Mesendoderm (in vitro differentiated cells): ENCODE measurements at places on chromosomes 12 and 14.

- DNase-seq: peak; percentile 57
These were observed 9.7 kb upstream of the IFI27 start for GRCh38 chr14:94100847-94101246.

DNA sequence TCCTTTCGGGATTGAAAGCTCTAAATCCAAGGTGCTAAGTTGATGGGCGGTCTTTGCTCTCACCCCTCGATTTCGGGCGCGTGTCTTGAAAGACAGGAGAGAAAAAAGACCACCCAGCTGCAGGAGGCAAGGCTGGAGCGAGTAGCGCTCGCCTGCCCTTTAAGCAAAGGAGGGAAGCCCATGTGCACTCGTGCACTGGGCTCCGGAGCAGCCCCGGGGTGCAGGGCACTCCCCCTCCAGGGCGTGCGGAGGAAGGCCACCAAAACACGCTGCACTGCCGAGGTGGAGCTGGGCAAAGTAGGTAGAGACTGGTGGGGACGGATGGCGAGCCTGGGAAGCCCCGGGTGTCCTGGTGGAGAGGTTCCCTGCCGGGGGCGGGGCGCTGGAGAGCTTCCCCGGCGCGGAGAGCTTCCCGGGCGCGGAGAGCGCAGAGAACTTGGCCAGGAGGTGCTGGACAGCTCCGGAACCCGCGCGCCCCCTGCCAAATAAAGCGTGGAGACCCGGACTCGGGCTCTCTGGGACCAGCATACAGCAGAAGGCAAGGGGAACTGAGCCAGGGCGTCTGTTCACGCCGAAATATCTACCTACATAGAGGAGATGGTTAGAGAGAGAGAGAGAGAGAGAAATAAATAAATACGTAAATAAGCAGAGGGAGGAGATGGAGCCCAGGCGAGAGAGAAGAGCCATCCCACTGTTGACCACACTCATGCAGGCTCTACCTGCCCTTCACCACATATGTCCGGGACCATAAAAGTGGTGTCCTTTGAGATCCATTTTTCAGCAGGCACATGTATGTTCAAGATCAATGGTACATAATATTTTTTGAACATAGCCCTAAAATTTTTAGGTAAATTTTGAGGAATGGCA lies 662 bp upstream of the NELL2 start:
- DNase-seq: peak; percentile 80

DNA sequence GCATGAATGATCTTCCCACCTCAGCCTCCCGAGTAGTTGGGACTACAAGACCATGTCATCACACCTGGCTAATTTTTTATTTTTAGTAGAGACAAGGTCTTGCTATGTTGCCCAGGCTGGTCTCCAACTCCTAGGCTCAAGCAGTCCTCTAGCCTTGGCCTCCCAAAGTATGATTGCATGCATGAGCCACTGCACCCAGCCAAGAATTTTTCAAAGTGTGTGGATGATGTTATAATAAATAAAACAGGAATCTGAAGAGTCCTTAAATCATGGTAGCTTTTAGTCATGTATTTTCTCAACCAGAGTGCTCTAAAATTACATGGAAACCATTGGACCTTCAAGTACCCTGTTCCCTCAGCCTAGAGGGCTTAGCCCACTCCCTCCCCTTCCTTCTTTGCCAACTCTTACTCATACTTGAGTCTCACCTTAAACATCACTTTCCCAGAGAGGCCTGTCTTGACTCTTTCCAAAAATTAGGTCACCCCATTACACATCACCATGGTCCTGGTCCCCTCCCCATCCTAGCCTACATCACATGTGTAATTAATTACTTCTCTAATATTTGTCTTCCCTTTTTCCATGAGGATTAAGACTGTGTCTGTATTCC lies 52.2 kb upstream of the BICDL1 start:
- no peak for DNase-seq

DNA sequence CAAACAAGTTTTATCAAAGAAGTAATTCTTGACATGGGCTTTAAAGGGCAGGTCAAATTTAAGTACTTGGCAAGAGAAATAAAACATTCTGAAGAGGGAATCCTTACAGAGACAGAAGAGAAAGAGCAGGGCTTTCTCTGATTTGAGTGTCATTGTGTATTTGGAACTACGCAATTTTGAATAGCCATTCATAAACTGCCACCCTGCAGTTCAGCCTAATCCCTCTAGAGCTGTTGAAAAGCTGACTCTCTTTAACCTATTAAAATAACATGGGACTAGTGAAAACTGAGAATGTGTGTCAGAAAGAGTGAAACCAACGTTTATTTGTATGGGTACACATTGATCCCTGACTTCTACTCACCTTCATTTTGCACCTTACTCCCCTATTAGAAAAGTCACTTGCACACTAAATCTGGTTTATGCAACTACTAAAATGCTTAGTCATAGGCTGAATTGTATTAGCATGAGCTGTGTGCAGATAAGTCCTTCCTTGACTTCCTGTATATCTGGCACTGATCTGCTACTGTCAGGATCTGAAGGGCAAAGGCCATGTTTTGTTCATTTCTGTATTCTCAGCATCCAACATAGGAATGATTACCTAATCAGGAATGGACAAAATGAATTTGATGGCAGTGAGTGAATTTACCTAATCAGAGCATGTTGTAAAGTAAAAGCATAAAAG lies 458.9 kb downstream of the NOVA1 start:
- DNase-seq: no peak

DNA sequence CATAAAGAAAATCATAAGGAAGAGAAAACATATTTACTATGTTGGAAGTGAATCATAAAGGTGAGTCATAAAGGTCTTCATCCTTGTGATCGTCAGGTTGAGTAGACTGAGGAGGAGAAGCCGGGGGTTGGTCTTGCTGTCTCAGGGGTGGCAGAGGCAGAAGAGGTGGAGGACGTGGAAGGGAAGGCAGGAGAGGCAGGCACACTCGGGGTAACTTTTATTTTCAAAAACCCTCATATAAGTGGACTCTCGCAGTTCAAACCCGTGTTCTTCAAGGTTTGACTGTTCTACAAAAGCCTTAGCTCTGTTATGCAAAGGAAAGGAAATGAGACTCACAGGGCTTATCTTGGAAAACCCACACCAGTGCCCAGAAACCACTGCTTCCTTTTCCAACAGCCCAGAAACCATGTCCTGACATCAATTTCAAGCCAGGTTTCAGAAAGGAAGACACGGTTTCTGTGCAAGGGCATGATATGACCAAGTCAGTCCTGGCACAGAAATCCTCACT lies 14.0 kb downstream of the SMCO2 start:
- no peak for DNase-seq

DNA sequence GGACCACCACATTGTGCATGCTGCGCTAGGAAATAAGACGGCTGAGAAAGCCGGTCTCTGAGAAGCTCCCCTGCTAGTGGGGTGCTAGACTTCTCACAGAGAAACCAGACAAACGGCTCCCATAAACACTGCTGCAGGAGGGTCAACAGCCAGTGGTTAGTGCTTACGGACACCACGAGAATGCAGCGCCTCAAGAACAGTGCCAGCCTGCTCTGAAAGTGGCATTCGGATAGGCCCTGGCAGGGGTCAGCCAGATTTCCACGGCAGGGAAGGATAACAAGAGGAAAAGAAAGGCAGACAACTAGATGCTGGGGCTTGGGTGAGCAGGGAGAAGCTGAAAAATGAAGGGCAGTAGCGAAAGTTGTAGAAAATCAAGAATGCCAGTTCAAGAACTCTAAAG lies 26.4 kb downstream of the PPTC7 start:
- no peak for DNase-seq

GRCh38 chr12:85529896-85530295 lies 249.9 kb downstream of the ALX1 start:
- no peak for DNase-seq

DNA sequence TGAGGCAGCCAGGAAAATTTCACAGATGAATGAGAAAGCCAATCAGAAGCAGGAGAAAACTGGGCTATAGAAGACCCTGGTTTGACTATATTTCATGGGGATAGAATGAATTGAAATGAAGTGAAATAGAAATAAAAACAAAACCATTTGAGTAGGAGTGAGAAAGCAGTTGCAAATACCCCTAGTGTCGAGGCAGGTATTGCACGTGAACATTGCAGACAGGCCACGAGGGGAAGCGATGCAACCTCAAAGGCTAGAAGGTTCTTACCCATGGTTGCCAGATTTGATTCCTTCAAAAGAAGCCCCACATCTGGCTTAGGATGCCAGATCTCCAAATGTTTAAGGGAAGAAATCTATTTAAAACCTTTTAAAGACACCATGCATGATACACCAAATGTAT lies 648.9 kb downstream of the VRK1 start:
- DNase-seq: peak; percentile 21

- DNase-seq: no peak
These were observed 84.9 kb downstream of the SRGAP1 start for GRCh38 chr12:63929426-63929825.

GRCh38 chr14:66003082-66003730 lies 483.0 kb upstream of the CCDC196 start:
- no peak for DNase-seq

DNA sequence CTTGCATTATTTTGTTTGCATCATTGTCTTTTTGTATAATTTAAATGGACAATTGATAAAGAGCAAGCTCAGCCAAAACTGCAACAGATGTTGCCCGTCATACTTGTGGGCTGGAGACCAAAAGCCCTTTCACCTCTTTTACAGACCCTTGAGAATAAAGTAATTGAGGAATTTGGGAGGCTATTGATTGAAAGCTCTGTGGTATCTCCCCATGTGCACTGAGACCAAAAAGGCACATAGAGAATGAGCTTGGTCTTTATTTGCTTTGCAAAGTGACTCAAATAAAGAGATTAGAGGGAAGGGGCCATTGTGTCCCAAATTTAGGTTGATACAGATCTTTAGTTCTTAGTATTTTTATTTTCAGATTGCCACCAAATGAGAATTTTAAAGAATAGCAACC lies 617.6 kb downstream of the TRHDE start:
- no peak for DNase-seq

DNA sequence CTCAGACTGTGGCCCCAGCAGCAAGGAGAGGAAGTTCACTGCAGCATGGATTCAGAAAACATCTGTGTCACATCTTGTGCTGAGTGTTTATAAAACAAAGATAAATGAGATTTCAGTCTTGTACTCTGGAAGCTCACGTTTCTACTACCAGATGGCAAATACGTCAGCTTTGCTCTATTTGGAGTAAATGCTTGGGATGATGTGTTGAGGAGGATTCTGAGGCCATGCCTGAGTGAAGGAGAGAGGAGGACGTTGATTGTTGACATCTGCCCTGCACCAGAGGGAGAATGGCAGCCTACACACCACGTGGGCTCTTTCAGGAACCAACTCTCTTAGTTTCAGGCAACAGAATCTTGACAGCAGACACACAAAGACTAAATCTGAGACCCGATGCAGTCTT lies 188.9 kb downstream of the TMEM132C start:
- no peak for DNase-seq

DNA sequence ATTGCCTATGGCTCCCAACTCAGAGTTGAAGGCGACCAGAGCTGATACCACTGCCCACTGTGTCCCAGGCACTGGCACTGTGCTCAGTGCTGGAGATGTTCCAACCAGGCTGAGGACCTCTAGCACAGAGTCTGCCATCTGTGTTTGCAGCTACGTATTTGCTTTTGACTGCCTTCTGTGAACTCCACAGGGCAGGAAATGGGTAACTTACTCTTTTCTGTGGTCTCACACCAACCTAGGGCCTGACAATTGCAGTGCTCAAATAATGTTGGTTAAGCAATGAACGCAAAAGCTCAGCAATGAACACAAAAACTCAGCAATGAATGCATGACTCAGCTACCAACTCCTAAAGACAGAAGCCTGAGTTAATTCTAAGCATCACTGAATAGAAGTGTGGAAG lies 202.8 kb downstream of the NUAK1 start:
- DNase-seq: no peak

- no peak for DNase-seq
These were observed 123.8 kb downstream of the GRIP1 start for GRCh38 chr12:66555113-66555512.

DNA sequence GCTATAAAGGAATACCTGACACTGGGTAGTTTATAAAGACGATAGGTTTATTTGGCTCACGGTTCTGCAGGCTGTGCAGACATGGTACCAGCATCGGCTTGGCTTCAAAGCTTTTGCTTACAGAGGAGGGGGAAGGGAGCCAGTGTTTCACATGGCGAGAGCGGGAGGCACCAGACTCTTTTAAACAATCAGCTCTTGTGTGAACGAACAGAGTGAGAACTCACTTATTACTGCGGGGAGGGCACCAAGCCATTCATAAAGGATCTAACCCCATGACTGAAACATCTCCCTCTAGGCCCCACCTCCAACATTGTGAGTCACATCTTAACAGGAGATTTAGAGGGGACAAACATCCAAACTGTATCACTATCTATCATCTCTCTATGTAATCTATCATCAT lies 227.4 kb downstream of the TMEM132D start:
- no peak for DNase-seq

DNA sequence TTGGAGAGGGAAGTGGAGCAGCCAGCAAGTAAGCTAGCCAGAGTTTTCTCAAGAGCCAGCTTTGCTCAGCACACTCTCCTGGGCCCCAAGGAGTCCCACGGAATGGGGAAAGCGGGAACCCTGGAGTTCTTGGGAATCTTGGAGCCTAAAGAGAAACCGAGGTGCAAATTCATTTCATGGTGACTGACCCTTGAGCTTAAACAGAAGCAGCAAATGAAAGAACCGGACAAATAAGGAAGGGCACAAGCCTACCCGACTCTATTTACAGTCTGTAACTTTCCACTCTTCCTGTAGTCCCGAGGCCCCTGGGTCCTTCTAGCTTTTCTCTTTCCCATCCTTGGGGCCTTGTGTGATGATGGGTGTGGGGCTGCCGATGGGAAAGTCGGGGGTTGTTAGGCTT lies 18.1 kb upstream of the TIGAR start:
- DNase-seq: no peak

DNA sequence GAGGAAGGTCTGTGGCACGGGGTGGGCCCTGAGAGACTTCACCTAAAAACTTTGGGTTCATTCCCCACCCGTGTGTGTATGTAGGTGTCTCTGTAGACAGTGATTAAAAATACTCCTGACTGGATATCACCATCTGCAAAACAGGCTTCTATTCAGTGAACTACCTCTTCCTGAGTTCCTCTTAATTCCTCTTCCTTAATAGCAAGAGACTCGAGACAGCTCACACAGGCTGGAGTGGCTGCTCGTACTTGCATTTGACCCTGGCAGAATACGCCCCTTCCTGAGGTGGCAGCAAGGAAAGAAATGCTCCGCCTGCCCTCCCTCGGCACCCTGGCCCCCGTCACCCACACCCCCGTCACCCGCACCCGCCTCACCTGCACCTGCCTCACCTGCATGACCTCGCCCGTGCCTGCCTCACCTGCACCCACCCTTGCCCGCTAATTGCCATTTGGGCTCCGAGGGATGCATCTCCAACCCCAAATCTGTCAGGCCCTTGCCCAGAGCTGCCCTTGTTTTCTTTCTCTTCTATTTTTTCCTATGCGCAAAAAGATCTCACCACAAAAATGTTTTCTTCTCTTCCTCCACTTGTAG lies 90.0 kb downstream of the FBXL14 start:
- DNase-seq: no peak

GRCh38 chr14:54673193-54674045 lies 106.5 kb downstream of the SAMD4A start:
- peak; percentile 56 for DNase-seq

- no peak for DNase-seq
These were observed 195.1 kb downstream of the IPO8 start for GRCh38 chr12:30500532-30500931.

GRCh38 chr12:52603314-52603713 lies 2.1 kb upstream of the KRT72 start:
- DNase-seq: peak; percentile 56

GRCh38 chr14:89657014-89657413 lies 240.0 kb upstream of the FOXN3 start:
- no peak for DNase-seq

GRCh38 chr14:67112344-67112743 lies 76.9 kb upstream of the GARIN2 start:
- no peak for DNase-seq

- DNase-seq: peak; percentile 79
These were observed 122.0 kb upstream of the SEL1L start for GRCh38 chr14:81655423-81656314.
